Vagina (tissue), 2 donors: ENCODE measurements at places on chromosomes 1 and 21.

DNA sequence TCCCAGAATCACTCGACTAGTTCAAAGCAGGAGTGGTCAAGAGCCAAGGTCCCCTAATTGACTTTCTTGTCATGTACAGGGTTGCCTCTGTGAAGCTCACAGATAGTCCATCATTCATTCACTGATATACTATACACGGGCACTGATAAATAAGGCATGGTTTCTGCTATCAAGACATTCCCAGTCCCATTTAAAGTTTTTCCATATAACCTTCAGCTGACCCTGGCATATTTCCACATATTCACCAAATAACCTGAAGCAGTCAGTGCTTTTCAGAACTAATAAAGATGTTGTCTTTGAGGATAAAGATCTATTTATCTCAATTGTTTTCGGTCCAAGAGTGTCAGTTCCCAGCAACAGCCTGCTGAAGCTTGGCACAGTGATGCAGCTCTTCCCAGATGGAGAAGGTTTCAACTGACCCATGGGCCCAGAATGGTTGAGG, 173.4 kb downstream of the ZZZ3 start:
- H3K27ac ChIP-seq, result no peak overlapping the region
- H3K36me3 ChIP-seq, result no peaks in the 10 kb centered on the region
- H3K27me3 ChIP-seq, result no peaks in the 10 kb centered on the region
- no peak for DNase-seq
- no peaks in the 10 kb centered on the region for H3K4me1 ChIP-seq

GRCh38 chr1:211066781-211067384, 67.1 kb downstream of the KCNH1 start:
- H3K36me3 ChIP-seq, result no peaks in the 10 kb centered on the region
- no peak overlapping the region for H3K27ac ChIP-seq
- DNase-seq, result no peak

- no peaks in the 10 kb centered on the region for H3K27me3 ChIP-seq
- H3K4me3 ChIP-seq, result no peak overlapping the region
- H3K36me3 ChIP-seq, result no peaks in the 10 kb centered on the region
- H3K4me1 ChIP-seq, result peaks cover 51% of the 10 kb centered on the region
- DNase-seq, result no peak
Measured at GRCh38 chr1:235279694-235280093, 48.3 kb downstream of the ARID4B start.

DNA sequence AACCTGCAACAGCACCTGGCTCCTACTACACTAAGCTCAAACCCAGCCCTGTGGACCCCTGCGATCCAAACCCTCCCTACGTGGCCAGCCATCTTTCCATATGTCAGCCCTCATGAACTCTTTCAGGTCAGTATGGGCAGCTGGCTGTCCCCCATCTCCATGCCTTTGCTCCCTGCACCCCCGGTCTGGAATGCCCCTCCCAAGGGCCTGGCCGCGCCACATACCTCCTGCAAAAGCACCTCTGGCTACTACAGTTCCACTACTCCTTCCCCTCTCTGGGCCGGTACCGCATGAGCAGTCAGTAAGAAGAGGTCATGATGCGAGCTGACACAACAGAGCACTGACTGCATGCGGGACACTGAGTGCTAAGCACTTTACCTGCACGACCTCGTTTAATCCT, 10.0 kb upstream of the TAGLN2 start:
- H3K27ac ChIP-seq, result no peak overlapping the region
- H3K4me1 ChIP-seq, result peaks cover 37% of the 10 kb centered on the region
- H3K4me3 ChIP-seq, result no peak overlapping the region
- H3K36me3 ChIP-seq, result no peaks in the 10 kb centered on the region
- no peak for DNase-seq

DNA sequence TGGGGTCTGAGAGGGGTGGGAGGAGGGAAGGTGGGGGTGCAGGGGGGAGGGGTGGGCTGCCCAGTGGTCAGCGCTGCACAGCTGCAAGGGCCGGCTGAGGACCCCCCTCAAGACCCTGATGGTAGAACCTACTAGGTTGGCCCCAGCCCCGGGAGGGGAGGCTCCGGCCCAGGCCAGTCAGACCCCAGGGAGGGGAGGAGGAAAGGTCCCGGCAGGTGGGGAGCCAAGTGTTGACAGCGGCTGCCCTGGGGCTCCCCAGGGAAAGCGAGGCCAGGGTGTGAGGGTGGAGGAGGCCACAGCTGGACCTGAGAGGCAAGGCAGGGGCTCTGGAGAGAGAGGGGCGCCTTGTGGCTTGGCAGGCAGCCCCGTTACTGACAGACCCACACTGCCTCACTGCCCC, 31.1 kb downstream of the MEGF6 start:
- no peak overlapping the region for H3K4me3 ChIP-seq
- no peaks in the 10 kb centered on the region for H3K27me3 ChIP-seq
- DNase-seq, result no peak

DNA sequence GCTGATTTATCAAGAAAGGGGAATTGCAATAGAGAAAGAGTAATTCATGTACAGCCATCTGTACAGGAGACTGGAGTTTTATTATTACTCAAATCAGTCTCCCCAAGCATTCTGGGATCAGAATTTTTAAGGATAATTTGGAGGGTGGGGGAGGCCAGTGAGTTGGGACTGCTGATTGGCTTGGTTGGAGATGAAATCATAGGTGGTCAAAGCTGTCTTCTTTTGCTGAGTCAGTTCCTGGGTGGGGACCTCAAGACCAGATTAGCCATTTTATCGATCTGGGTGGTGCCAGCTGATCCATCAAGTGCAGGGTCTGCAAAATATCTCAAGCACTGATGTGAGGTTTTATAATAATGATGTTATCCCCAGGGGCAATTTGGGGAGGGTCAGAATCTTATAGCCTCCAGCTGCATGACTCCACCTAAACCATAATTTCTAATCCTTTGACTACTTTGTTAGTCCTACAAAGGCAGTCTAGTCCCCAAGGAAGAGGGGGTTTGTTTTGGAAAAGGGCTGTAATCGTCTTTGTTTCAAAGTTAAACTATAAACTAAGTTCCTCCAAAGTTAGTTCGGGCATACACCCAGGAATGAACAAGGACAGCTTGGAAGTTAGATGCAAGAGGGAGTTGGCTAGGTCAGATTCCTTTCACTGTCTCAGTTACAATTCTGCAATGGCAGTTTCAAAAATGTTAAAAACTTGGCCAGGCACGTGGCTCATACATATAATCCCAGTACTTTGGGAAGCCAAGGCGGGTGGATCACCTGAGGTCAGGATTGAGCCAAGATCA, 16.9 kb upstream of the RAB3B start:
- no peak overlapping the region for H3K4me3 ChIP-seq
- H3K27me3 ChIP-seq, result no peaks in the 10 kb centered on the region
- no peak overlapping the region for H3K27ac ChIP-seq
- H3K36me3 ChIP-seq, result no peaks in the 10 kb centered on the region
- no peak for DNase-seq

DNA sequence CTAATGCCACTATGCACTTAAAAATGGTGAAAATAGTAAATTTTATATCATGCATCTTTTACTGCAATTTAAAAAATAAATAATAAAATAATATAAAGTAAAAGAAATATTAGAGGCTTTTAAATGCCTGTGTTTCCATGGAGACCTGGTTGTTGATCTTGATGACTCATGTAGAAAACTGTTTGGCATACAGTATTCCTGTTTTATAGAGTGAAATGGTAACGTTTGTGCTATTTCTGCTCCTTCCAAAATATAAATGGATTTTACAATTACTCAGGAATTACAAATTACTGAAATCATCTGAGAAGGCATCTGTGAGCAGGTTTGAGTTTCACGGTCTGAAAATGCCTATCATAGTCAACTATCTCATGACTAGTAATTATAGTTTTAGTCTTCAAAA, 98.4 kb upstream of the USP25 start:
- H3K36me3 ChIP-seq, result no peaks in the 10 kb centered on the region
- no peak for DNase-seq
- no peaks in the 10 kb centered on the region for H3K4me1 ChIP-seq
- no peak overlapping the region for H3K4me3 ChIP-seq
- H3K27ac ChIP-seq, result no peak overlapping the region

- no peaks in the 10 kb centered on the region for H3K27me3 ChIP-seq
- no peaks in the 10 kb centered on the region for H3K4me1 ChIP-seq
- no peak overlapping the region for H3K4me3 ChIP-seq
- H3K27ac ChIP-seq, result no peak overlapping the region
- no peak for DNase-seq
Measured at GRCh38 chr1:37017720-37018119, 16.6 kb downstream of the GRIK3 start.

GRCh38 chr1:13784971-13785370, 85.0 kb downstream of the PRDM2 start:
- H3K4me3 ChIP-seq, result no peak overlapping the region
- H3K36me3 ChIP-seq, result peaks cover 13% of the 10 kb centered on the region
- H3K27me3 ChIP-seq, result no peaks in the 10 kb centered on the region
- peaks cover 54% of the 10 kb centered on the region for H3K4me1 ChIP-seq

DNA sequence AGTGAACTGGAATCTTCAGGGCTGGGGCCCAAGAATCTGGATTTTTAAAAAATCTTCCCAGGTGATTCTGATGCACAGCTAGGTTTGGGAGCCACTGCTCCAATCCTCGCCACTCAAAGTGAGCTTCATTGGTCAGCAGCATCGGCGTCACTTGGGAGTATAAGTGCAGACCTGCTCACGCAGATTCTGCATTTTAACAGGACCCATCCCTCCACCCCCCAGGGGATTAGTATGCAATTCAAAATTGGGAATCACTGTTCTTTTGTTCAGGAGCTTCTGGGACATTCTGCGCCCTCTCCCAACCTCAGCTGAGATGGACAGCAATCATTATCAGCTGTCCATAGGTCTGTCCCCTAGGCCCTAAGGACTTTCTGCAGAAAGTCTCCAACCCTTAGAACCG, 53.5 kb downstream of the LGR6 start:
- H3K36me3 ChIP-seq, result no peaks in the 10 kb centered on the region
- H3K27ac ChIP-seq, result no peak overlapping the region
- DNase-seq, result no peak
- H3K4me1 ChIP-seq, result no peaks in the 10 kb centered on the region

DNA sequence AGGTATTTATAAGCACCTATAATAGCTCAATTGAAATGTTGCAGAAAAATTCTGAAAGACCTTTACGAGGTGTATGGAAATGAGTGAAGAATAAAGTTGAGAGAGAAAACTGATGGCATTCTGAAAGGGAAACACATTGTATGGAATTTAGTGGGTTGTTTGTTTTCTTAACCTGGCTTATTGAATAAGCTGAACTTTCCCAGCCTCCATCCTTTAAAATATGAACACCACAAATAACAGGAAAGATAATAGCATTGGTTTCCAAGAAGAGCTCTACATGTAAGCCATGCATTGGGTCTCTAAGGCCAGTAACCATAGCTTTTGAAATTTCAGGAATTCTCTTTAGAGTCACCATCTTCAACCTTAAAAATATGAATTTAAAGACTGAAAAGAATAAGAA, 709.0 kb downstream of the USP25 start:
- no peak overlapping the region for H3K27ac ChIP-seq
- no peaks in the 10 kb centered on the region for H3K27me3 ChIP-seq
- no peak for DNase-seq

- no peaks in the 10 kb centered on the region for H3K27me3 ChIP-seq
- peak overlapping the region; percentile 10 for H3K27ac ChIP-seq
- no peak for DNase-seq
- no peaks in the 10 kb centered on the region for H3K36me3 ChIP-seq
- peaks cover 34% of the 10 kb centered on the region for H3K4me1 ChIP-seq
Measured at GRCh38 chr21:15966651-15967050, 236.9 kb downstream of the USP25 start.

DNA sequence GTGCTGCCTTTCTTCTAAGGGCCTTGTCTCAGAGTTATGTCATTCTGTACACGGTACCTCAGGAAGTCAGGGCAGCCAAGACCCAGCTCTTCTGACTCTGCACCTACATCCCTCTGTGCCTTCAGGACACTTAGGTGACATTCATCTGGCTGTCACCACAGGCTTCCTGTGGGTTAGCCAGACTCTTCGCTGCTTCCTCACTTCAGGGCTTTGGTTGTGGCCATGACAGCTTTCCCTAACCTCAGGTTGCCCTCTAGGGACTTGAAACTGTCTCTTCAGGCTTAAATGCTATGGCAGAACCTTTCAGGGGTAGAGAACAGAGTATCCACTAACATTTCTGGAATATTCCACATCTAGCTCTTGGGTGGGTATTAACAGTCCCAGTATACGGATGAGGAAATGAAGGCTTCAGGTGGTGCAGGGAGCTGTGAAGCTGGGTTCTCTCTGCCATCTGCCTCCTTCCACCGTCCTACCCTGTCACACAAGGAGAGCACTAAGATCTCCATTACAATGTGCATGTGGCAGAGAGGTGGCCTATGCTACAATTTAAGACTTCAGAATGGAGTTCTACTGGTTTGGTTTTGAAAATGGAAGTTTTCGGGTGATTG, 9.9 kb downstream of the TSSK3 start:
- no peaks in the 10 kb centered on the region for H3K27me3 ChIP-seq
- H3K36me3 ChIP-seq, result no peaks in the 10 kb centered on the region
- H3K4me3 ChIP-seq, result no peak overlapping the region
- no peak overlapping the region for H3K27ac ChIP-seq
